Effector CD4-positive, alpha-beta T cell (primary cell): ENCODE measurements at places on chromosomes 16 and 17.

- DNase-seq: no peak
Measured at GRCh38 chr17:35728551-35728950, 2.9 kb upstream of the RASL10B start.

DNA sequence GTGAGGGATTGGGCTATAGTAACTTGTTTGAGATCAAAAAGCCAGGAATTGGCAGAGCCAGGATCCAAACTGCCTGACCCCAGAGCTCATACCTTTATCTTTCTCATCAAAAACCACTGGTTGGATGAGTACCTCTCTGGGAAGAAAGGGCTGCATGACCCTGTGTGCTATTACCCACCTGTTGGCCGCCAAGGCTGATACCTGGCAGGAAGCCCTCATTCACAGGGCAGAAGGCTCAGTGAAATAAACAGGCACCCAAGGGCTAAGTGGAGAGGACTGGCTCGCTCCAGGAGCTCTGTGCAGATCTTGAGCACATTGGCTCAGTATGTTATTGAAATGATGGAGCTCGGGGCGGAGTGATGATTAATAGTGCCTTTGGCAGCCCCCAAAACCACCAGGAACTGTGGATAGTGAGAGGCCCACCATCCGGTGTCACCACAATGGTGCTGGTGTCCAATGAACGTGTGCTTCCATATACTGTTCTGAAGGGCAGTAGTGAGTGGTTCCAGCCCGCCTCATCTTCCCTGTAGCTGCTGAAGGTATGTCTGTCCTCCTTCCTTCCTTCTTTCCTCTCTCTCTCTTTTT is 197.6 kb downstream of the MSI2 start:
- no peak for DNase-seq

DNA sequence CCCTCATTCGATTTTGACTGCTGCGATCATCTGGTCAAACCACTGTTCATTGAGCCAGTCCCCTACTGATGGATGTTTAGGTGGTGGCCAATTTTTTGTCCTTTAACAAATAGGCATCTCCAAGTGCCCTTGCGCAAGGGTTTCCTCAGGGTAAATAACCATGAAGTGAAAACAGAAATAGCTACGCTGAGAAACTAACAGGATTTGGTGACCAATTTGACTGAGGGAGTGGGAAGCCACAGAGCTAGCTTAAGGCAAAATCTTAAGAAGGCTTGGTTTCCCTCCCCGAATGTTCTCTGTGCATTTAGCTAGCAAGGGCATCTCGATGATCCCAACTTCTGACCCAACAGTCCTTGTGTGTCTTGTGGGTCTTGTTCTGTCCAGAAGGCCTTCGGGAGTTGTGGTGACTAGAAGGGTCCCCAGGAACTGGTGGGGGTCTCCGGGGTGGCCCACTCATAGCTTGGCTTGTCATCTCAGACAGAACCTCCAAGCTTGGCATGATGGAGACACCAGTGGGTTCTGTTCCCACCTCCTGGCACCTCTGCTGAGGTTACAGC is 117.2 kb downstream of the SOCS1 start:
- DNase-seq: no peak

DNA sequence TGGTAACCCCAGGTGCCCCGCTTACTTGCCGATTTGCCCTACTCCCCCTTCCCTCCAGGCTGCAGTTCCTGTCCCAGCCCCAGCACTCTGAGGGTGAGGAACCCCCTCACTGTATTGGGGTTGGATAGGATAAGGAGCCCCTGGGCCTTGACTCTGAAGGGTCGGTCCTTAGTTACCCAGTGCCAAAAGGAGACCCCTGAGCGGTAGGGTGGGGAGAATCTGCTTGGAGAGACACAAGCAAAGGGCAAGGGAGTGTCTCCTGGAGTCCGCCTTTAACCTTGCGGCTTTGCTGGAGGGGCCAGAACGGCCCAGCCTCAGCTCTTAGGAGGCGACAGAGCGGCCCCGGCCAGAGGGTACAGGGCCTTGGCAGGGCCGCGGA is 13.0 kb downstream of the CARD14 start:
- no peak for DNase-seq

GRCh38 chr17:40801157-40801556 is 1.4 kb upstream of the KRT28 start:
- DNase-seq: no peak

DNA sequence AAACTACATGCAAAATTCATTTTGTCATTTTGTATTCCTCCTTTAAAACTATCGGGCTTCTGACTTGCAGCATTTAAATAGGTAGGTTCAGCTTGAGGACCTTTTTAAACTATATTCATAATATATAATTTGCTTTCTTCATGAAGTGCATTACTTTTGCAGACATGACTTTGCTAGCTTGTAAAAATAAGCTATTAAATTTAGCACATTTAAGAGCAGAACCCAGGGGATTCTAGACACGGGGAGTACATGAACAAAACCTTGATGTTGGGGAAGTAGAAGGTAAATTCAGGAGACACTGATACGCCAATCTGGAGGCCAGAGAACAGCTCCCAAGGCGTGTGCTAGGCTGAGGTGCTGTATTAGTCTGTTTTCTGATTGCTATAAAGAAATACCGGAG is 32.3 kb upstream of the NUDT7 start:
- DNase-seq: no peak
